ENCODE measurements at places on chromosomes 1 and 21.

GRCh38 chr1:209704584-209704983 is at the start of gene HSD11B1:
HSD11B1 (plus strand) TSS chr1:209704846; CDS start chr1:209704943, 97 bp downstream.
- DNase-seq, result no peak

- no peak for DNase-seq
Observed at GRCh38 chr1:198641966-198642668, 3.3 kb downstream of the PTPRC start.

DNA sequence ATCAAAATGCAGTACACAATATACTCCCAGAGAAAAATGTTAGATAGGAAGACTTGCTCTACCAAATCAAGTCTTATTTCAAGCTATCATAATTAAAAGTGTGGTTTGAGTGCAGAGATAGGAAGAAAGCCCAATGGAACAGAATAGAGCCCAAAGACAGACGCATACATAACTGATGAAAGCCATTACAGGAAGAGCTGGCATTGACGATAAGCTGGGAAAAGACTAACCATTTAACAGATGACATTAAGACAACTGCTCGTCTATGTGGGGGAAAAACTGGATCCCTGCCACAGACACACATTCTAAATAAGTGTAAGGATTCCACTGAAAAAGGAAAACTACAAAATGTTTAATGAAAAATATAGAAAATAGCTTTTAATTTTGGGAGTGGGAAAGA is 85.5 kb downstream of the NGF start:
- no peak for DNase-seq

GRCh38 chr1:59356627-59357026 is 59.7 kb downstream of the FGGY start:
- no peak for DNase-seq

- no peak for DNase-seq
Observed at GRCh38 chr1:36764798-36765197, 269.5 kb downstream of the GRIK3 start.

DNA sequence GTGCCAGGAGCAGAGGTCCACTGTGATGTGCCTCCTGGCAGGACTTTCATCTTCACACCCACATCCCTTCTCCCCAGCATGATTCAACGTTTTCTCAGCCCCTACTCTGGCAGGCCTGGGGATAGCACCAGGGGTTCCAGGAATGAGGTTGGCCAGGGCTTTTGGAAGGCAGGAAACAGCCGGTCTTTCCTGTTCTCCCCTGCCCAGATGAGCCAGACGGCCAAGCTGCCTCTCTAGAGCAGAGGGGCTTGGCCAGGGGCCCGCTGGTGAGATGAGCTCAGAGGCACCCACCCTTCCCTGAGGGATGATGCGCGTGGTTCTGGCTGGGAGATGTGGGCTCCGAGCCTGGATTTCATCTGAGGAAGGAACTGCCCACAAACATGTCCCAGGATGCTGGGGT is 4.3 kb upstream of the MFAP2 start:
- DNase-seq, result peak; percentile 77

GRCh38 chr1:225941187-225941941 is at the start of gene LEFTY2:
LEFTY2 (minus strand) TSS chr1:225941220; CDS start chr1:225941140, 80 bp downstream.
- no peak for DNase-seq

DNA sequence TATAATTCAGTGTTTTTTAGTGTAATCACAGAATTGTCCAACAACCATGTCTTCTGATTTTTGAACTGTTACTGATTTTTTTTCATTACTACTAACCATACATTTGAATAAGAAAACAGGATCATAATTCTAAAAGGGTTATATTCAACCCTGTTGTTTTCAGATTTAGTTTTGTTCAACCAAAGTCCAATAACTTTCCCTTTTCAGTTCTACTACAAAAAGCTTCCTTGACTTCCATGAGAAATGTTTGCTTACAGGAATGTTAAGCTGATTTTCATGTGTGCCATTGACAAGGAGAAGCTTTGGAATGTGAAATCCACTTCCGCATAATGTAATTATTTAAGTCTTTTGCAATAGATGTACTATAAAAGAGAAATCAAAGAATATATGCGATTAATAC is 72.0 kb upstream of the ZNF326 start:
- DNase-seq, result no peak

- no peak for DNase-seq
Observed at GRCh38 chr1:45820788-45821187, 17.4 kb downstream of the MAST2 start.

DNA sequence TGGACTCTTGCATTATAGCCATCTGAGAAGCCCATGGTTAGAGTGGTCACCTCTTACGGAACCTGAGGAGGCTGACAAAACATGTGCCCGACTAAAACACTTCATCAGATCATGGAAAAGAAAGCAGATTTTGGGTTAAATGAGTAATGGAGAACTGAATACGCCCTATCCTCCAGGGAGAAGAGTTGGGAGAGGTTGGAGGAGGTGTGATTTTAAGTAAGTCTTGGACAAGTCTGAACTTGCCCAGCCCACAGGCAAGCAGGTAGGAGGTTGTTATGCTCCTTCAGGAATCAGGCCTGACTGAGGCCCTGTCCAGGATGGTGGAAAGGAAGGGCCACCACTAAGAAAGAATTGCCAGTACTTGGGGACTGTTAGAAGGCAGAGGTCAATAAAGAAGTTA is 255.8 kb downstream of the TGFB2 start:
- no peak for DNase-seq
